Activated naive CD4-positive, alpha-beta T cell (primary cell): ENCODE measurements at places on chromosomes 6 and 20.

DNA sequence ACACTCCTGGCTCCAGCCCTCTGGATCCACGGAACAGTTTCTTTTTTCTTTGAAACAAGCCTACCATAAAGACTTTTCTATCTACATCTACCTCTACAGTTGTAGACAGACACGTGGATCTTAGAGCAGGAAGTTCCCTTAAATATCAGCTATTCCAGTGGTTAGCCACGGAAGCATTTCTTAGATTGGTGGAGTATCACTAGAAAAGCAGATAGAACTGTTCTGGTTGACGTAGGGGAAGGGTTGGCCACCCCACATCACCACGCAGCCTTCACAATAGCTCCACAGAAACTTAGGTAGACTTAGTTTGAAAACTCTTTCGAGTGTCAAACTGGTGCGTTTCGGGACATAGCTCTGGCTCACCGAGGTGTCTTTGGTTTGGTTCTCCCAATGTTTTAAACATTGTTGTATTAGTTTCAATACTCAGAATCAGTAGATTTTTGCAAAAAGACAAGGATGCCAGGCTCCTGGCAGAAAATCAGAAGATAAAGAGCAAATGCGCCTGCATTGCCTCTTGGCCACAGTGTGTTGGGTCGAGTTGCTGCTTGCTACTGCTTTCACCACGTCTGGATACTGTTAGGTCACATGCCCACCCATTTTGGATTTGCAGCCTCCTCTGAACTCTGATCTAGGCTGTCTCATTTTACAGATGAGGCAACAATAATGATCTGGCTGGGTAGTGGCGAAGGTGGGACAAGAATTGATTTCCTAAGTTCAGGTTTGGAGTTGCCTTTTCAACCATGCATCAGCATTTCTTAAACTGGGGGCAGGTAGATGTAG, 71.5 kb upstream of the DTNBP1 start:
- DNase-seq = no peak

DNA sequence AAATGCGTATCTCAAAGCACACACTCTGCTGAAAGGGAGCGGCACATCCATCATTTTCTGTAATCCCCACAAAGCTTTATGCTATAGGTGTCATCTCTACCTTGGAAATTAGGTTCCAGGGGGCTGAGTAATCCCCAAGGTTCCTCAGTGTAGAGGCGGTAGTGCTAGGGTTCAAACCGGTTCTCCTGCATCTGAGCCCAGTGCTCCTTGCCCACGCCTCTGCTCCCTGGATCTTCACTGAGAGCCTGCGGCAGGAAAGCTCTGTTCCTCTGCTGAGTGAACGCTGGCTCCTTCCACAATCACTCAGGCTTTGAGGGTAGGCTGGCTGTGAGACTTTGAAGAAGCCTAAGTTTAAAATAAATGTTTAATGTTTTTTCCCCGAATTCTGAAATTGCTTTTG, 24.9 kb downstream of the SLC22A23 start:
- DNase-seq = no peak

- DNase-seq = no peak
Observed at GRCh38 chr6:100475554-100476320, 11.0 kb upstream of the SIM1 start.

DNA sequence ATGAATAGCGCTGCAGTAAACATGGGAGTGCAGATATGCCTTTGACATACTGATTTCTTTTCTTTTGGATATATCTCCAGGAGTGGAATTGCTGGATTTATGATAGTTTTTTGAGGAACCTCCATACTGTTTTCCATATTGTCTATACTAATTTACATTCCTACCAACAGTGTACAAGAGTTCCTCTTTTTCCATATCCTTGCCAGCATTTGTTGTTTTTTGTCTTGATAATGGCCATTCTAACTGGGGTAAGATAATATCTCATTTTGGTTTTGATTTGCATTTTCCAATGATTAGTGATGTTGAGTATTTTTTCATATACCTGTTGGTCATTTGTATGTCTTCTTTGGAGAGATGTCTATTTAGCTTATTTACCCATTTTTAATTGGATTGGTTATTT, 3.3 kb downstream of the SYCP2L start:
- DNase-seq = no peak

GRCh38 chr20:22732751-22733150, 148.4 kb upstream of the FOXA2 start:
- DNase-seq = no peak
